Osteocyte (in vitro differentiated cells): ENCODE measurements at places on chromosomes 16 and 17. TPM values are rescaled to one million over a fixed set of nuclear protein-coding genes. Genes with fewer than 3 reads are reported as not detected.

The MAFG gene
- 34.7 and 35.6 TPM in 2 replicates for total RNA-seq

The KRT25 gene
- not detected in 2 replicates for total RNA-seq

The C17orf50 gene
- not detected in 2 replicates for total RNA-seq

The HLF gene
- total RNA-seq: 0.51 and 0.65 TPM in 2 replicates

DNA sequence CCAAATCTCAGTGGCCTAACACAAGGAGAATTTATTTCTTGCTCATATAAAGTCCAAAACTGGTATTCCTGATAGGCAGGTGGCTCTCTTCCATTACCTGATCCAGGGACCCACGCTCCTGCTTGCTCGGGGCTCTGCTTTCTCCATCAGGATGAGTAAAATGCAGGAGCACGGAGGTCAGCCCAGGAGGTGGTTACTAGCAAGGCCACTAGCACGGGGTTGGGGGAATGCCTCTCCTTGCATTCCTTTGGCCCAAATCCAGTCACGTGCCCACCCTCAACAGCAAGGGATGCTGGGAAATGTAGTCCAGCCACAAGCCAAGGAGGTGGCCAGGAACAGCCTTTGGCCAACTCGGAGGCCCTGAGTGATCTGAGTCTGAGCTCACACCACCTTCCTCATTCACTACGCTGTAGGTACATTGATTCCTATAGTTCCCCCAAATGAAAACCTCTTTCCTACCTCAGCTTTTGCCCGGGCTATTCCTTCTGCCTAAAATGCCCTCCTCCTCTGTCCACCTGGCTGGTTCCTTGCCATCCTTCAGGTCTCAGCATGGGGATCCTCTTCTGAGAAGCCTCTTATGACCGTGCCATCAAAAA, 38.3 kb upstream of the HAPSTR1 start:
- H3K4me1 ChIP-seq: peaks cover 15% of the 10 kb centered on the region
- peak overlapping the region; percentile 32 for H3K4me3 ChIP-seq
- H3K27ac ChIP-seq: no peak overlapping the region
- no peaks in the 10 kb centered on the region for H3K36me3 ChIP-seq
- no peaks in the 10 kb centered on the region for H3K27me3 ChIP-seq
- DNase-seq: peak; percentile 84

DNA sequence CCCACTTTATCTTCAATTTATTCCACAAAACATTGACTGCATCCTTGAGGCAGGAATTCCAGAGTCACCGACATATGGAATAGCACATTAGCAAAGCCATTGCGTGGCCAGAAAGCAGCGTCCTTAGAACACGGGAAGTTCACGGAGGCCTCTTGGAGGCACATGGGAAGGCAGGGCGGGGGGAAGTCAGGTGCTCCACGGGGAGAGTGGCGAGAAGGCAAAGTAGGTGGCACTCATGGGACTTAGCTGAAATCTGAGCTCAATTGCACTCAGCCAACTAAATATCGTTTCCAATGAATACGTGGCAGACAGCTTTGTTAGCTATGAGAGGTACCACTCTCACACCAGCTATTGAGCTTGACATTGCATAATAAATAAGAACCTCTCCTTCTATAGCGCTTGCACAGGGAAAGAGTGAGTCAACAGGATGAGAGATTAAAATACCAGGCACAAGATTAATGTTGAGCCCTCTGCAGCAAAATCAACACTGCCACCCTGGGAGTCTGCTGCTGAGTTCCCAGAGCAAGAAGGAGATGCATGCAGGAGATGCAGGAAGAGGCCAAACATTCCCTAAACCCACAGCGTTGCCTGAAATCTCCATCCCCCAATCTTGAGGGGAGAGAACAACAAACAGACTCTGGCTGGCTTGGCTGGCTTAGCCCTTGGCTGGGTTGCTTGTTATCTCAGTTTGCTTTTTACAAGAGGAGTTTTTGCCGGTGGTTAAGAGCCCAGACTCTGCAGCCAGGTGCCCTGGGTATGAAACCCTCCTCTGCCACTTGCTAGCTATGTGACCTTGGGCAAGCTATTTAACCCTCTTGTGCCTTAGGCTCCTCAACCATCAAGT, 28.8 kb downstream of the ABCC12 start:
- no peak for DNase-seq
- H3K27me3 ChIP-seq: no peaks in the 10 kb centered on the region
- H3K4me3 ChIP-seq: no peak overlapping the region
- peaks cover 75% of the 10 kb centered on the region for H3K4me1 ChIP-seq
- H3K36me3 ChIP-seq: no peaks in the 10 kb centered on the region

- H3K36me3 ChIP-seq: peaks cover 2% of the 10 kb centered on the region
- no peak overlapping the region for H3K4me3 ChIP-seq
- peaks cover 93% of the 10 kb centered on the region for H3K27me3 ChIP-seq
- H3K27ac ChIP-seq: no peak overlapping the region
- peaks cover 16% of the 10 kb centered on the region for H3K4me1 ChIP-seq
- DNase-seq: no peak
These were observed 4.8 kb upstream of the HOXB8 start for GRCh38 chr17:48619826-48620449.

DNA sequence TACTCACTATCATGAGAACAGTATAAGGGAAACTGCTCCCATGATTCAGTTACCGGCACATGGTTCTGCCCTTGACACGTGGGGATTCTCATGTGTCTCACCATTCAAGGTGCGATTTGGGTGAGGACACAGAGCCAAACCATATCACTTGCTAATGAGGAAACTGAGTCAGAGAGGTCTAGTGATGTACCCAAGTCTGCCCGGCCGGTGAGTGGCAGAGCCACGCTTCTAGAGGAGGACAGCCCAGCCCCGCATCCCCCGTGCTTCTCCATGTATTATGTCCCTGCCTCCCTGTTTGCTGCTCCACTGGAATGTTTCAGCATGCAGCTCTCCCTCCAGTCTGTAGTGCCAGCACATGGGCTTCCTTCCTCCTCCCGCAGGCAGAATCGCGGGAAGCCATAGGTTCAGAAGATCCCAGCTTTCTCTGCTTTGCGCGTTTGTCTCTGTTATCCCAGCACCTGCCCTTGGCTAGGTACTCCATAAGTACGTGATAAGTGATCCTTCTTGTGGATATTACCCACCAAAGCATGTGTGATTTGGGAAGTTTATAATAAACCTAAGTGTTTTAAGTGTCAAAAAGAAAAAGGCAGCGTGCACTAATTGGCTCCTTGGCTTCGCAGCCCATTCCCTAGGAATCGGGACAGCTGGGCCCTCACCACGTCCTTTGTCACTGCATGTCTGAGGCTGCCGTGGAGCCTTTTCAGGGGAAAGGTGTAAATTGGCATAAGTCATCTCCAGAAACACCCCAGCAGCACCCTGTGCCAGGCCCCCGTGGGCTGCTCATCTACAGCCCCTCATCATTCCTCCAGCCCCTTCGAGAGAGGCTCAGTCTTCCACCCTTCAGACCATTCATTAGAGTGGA, 103.8 kb downstream of the CLEC16A start:
- no peak overlapping the region for H3K4me3 ChIP-seq
- DNase-seq: no peak
- H3K27ac ChIP-seq: peak overlapping the region; percentile 93
- H3K4me1 ChIP-seq: peaks cover 40% of the 10 kb centered on the region
- H3K27me3 ChIP-seq: no peaks in the 10 kb centered on the region

DNA sequence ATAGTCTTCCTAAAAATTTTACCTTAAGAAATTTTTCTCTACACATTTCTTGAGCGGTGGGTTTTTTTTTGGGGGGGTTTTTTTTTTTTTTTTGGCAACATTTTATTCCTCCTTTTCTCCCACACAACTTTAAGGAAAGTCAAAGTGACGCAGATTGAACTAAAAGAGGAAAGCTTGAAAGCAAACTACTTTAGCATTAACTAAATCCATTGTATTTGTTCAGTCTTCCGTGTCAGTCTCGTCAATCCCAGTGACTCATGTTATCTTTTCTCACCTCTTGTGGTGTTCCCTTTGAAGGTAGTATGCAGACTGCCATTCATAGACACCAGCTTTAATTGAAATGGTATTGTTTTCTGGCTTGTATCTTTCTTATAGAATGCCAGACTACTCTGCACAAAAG, 39.3 kb downstream of the TADA2A start:
- no peak for DNase-seq
- H3K27me3 ChIP-seq: no peaks in the 10 kb centered on the region
- H3K4me3 ChIP-seq: no peak overlapping the region
- H3K4me1 ChIP-seq: peaks cover 3% of the 10 kb centered on the region
- H3K27ac ChIP-seq: no peak overlapping the region

DNA sequence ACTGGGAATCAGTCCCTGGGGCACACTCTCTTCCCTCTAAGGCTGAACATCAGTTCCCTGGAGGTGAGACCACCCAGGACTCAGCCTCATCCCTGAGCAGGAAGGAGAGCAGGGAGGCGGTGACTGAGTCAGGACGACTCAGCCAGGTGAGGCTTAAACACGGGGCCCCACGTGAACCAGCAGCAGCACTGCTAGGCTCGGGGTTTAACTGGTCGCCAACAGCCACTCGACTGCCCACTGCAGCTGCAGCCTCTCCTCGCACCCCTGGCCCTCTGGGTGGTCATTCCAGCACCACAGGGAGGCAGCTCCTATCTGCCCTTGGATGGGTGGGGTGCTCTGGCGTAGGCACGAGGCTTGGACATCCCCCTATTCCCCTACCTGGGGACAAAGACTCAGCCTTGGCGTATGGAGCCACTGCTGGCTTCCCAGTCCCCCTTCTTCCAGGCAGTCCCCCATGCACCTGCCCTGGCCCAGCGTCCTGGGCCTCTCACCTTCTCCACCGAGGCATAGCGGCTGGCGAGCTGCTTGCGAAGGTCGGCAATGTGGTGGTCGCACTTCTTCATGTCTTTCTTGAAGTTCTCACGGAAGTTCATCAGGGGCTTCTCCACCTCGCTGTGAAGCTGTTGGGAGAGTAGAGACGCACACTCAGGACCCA, 21.2 kb upstream of the RCVRN start:
- peaks cover 12% of the 10 kb centered on the region for H3K4me1 ChIP-seq
- DNase-seq: no peak
- no peak overlapping the region for H3K4me3 ChIP-seq
- H3K27me3 ChIP-seq: peaks cover 15% of the 10 kb centered on the region
- no peaks in the 10 kb centered on the region for H3K36me3 ChIP-seq
- H3K27ac ChIP-seq: no peak overlapping the region

DNA sequence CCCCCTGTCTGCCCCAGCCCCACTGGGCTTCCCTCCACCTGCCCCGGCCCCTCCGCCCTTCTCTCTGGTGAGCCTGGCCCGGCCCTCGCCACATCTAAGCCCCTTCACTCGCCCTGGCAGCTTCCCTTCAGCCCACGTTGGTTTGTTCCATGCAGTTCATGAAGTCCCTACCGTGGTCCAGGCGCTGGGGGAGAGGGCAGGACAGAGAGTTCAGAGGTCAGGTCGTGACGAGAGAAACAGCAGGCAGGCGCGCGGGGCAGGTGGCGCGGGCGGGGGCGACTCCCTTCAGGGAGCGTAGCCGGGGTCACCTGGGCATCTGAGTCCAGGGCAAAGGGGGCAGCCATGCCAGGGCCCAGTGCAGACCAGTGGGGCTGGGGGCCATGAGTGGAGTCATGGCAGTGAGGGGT, 8.9 kb upstream of the TEDC2 start:
- peaks cover 19% of the 10 kb centered on the region for H3K36me3 ChIP-seq
- H3K4me1 ChIP-seq: no peaks in the 10 kb centered on the region
- H3K27ac ChIP-seq: no peak overlapping the region
- H3K4me3 ChIP-seq: no peak overlapping the region
- H3K27me3 ChIP-seq: no peaks in the 10 kb centered on the region

DNA sequence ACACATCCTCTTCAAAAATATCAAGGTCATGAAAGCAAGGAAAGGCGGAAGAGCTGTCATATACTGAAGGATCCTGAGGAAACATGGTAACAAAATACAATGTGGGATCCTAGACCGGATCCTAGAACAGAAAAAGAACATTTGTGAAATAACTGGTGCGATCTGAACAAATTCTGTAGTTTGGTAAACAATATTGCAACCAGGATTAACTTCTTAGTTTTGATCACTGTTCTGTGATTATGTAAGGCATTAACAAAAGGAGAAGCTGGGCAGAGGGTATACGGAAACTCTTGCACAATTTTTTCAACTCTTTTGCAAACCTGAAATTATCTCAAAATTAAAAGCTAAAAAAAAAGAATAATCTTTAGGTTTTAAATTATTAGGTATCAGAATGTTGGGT, 109.7 kb downstream of the TRIM37 start:
- H3K36me3 ChIP-seq: peaks cover 31% of the 10 kb centered on the region
- H3K27ac ChIP-seq: no peak overlapping the region
- H3K4me3 ChIP-seq: no peak overlapping the region
- no peaks in the 10 kb centered on the region for H3K27me3 ChIP-seq

GRCh38 chr17:43526886-43527648, 19.1 kb downstream of the ETV4 start:
- peaks cover 19% of the 10 kb centered on the region for H3K36me3 ChIP-seq
- H3K27me3 ChIP-seq: no peaks in the 10 kb centered on the region
- no peak overlapping the region for H3K27ac ChIP-seq
- no peak overlapping the region for H3K4me3 ChIP-seq
- DNase-seq: no peak

DNA sequence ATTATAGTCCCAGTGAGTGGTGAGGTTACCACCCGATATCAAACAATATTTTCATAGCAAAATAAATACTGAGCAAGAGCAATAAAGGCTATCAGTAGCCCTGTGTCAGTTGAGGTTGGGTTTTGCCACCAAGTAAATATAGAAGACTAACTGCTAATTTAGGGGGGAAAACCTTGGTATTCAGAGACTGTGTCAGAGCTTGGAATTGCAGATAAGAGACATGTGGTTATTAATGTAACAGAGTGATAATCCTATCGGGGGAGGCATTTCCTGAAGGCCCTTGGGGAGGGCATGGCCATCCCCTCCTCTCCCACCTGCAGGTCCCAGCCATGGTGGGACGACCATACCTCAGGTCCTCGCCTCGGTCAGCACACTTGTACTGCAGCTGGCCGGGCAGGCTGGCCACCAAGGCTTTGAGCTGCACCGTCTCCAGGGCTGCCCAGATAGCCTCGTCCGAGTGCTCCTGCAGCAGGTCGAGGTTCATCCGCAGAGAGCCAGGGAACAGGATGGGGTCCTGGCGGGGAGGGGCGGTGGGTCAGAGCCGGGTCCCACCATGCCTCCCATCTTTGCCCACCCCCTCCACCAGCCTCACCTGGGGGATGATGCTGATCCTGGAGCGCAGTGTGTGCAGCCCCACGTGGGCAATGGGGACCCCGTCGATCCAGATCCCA, 68.9 kb downstream of the ABCC6 start:
- no peak overlapping the region for H3K27ac ChIP-seq
- H3K4me3 ChIP-seq: no peak overlapping the region
- H3K4me1 ChIP-seq: no peaks in the 10 kb centered on the region

- H3K36me3 ChIP-seq: no peaks in the 10 kb centered on the region
- no peak overlapping the region for H3K4me3 ChIP-seq
- H3K4me1 ChIP-seq: no peaks in the 10 kb centered on the region
- no peaks in the 10 kb centered on the region for H3K27me3 ChIP-seq
- no peak overlapping the region for H3K27ac ChIP-seq
These were observed 71.0 kb upstream of the CCL1 start for GRCh38 chr17:34434052-34434451.

DNA sequence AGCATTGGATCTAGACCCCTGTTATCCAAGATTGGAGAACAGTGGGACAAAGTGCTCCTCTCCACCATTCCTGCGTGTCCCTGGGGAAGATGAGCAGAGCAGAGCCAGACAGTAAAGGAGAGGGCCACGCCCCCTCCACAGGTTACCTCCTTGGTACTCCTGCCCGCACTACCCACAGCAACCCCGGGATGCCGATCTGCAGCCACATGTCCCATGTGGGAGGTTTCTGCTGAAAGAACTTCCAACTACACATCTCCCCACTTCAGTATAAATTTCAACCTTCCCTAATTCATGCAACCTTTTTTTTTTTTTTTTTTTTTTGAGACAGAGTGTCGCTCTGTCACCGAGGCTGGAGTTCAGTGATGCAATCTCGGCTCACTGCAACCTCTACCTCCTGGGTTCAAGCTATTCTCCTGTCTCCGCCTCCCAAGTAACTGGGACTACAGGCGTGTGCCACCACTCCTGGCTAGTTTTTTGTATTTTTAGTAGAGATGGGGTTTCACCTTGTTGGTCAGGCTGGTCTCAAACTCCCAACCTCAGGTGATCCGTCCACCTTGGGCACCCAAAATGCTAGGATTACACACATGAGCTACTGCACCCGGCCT, 2.3 kb downstream of the RAB37 start:
- H3K27me3 ChIP-seq: peaks cover 35% of the 10 kb centered on the region
- H3K4me3 ChIP-seq: no peak overlapping the region
- no peak for DNase-seq
- H3K36me3 ChIP-seq: no peaks in the 10 kb centered on the region
